Osteocyte (in vitro differentiated cells): ENCODE measurements at places on chromosomes 7 and 10.

DNA sequence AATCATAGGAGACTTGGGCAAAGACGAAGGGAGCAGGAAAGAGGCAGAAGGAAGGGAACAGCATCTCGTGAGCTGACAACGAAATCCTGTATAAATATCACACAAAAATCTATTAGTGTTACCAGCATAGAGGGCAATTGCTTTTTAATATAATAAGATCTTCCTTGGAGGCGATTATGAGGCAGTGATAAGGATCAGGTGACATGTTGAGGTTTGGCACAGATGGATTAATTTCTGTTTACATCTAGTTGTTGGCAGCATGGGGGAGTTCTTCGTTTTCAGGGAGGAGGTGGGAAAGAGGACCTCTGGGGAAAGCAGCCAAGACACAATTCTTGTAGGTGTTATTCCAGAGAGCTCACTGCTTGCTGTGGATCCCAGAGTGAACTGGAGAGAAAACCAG lies 163.8 kb downstream of the PLXNA4 start:
- peaks cover 53% of the 10 kb centered on the region for H3K4me1 ChIP-seq
- H3K36me3 ChIP-seq = peaks cover 3% of the 10 kb centered on the region
- no peak for DNase-seq

- no peaks in the 10 kb centered on the region for H3K4me1 ChIP-seq
- H3K4me3 ChIP-seq = no peak overlapping the region
- no peaks in the 10 kb centered on the region for H3K36me3 ChIP-seq
Observed at GRCh38 chr10:54372179-54372578, 428.9 kb downstream of the PCDH15 start.

DNA sequence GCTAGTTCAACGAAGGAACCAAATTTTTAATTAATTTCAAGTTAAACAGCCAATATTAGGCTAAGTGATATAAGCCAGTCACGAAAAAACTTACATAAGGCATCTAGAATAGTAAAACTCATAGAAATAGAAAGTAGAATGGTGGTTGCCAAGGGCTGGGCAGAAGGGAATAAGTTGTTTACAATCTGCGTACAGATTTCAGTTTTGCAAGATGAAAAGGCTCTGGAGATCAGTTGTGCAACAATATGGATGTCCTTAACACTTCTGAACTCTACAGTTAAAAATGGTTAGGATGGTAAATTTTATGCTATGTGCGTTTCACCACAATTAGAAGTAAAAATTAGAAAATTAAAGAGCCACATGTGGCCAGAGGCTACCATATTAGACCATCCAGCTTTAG lies 13.3 kb downstream of the SCRN1 start:
- H3K4me1 ChIP-seq = peaks cover 12% of the 10 kb centered on the region
- H3K27ac ChIP-seq = no peak overlapping the region
- peak; percentile 0 for DNase-seq

- no peak for DNase-seq
- no peaks in the 10 kb centered on the region for H3K36me3 ChIP-seq
- no peak overlapping the region for H3K4me3 ChIP-seq
- no peaks in the 10 kb centered on the region for H3K4me1 ChIP-seq
Observed at GRCh38 chr7:112678626-112679025, 111.6 kb downstream of the TMEM168 start.

- peaks cover 25% of the 10 kb centered on the region for H3K4me1 ChIP-seq
- peak overlapping the region; percentile 85 for H3K4me3 ChIP-seq
- peak overlapping the region; percentile 99 for H3K27ac ChIP-seq
- H3K27me3 ChIP-seq = peaks cover 2% of the 10 kb centered on the region
- H3K36me3 ChIP-seq = no peaks in the 10 kb centered on the region
Observed at GRCh38 chr7:91940171-91940570, 491 bp upstream of the AKAP9 start.

DNA sequence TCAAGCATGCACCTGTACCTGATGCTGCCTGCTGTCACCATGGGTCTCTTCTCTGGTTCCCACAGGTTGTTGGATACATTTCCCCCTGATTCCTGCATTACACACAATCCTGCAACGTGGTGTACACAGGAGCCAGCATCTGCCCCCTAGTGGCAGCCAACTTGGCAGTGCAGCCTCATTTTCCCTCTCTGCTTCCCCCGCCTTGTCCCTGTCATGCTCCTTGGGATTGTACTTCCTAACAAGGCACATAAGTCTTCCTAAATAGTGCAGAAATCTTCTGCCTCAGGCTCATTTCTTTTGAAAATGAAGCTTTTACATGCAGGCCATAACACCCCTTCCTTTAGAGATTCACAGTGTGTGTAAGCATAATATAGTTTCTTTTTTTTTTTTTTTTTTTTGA lies 387.5 kb downstream of the CCSER2 start:
- H3K4me1 ChIP-seq = no peaks in the 10 kb centered on the region
- H3K4me3 ChIP-seq = no peak overlapping the region
- no peaks in the 10 kb centered on the region for H3K36me3 ChIP-seq
- no peak overlapping the region for H3K27ac ChIP-seq
